ENCODE measurements at places on chromosomes 11 and 22.

- no peak for DNase-seq
Observed at GRCh38 chr11:14642453-14642852, 1.2 kb upstream of the PDE3B start.

- no peak for DNase-seq
Observed at GRCh38 chr22:47012589-47013370, 250.3 kb downstream of the TBC1D22A start.

DNA sequence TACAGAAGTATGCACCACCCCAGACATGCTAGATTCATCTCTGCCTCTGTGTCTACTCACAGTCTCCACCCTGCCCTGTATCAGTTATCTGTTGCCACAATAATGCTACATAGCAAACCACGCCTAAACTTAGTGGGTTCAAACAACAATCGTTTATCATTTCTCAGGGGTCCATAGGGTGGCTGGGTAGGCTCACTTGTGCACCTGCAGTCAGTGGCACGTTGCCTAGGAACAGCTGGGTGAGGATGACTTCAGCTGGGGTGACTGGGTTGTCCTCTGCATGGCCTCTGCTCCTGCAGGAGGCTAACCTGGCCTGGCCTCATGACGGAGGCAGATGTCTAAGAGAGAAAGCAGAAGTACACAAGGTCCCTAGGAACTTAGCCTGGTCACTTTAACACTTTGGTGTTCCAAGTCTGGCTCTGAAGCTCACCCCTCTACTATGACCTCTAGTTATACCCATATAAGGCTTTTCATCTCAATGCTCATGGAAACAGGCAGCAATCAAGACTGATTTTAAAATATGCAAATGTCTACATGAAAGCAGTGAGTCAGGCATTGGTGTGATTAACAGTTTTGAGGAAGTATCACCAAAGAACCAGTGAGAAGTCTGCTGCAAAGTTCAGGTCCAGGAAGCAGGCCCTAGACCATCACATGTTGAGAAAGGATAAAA is 10.7 kb downstream of the OLFML1 start:
- no peak for DNase-seq

DNA sequence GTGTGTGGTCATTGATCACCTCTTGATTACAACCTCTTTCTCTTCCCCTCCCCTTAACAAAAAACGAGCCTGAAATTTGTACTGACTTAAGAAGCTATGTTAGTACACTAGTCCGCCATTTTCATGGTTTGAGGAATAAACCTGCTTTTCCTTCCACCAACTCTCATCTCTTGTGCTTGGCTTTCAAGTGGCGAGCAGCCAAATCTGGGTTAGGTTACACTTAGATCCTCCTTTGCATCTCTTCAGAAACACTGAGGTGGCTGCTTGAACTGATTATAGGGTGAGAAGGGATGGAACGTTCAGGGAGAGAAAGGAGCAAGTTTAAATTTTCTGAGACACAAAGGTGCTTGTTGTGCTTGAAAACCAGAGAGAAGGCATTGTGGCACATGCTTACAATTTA is 2171.4 kb downstream of the LRRC4C start:
- no peak for DNase-seq

GRCh38 chr11:100575860-100576717 is 111.0 kb upstream of the ARHGAP42 start:
- no peak for DNase-seq

- no peak for DNase-seq
Observed at GRCh38 chr22:47411006-47411405, 648.6 kb downstream of the TBC1D22A start.

DNA sequence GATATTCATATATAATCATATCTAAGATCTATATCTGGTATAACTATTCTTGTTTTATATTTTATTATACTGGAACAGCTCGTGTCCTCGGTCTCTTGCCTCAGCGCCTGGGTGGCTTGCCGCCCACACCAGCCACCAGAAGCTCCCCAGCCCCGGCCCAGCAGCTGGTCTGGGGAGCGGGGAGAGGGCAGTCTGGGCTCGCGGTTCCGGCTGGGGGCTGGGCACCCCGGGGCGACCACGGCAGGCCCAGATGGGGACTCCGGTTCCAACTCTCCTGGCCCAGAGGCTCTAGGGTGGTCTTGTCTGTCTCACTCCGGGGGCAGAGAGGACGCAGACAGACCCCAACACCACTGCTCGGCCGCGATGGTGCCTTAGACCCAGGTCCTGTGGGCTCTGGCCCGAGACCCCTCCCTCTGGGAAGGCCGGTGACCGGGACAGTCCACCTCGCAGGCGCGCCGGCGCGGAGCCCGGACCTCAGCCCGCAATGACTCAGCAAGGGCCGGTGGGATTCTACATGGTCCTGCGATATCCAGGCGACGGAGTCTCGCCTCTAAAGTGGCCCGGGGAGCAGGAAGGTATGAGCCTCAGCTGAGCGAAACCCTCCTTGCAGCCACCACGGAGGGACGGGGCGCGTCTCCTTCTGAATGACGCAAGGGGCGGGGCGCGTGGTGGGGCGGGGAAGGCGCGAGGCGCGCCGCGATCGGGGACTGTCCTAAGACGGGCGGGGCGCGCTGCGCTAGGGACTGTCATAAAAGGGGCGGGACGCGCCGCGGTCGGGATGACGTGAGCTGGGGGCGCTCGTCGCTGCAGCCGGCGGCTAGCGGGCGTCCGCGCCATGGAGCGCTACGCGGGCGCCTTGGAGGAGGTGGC is at the start of gene DGCR6:
DGCR6 (plus strand) TSS at position 781 of the 870 bp plus-strand sequence; CDS start at position 836, 55 bp downstream.
- no peak for DNase-seq

DNA sequence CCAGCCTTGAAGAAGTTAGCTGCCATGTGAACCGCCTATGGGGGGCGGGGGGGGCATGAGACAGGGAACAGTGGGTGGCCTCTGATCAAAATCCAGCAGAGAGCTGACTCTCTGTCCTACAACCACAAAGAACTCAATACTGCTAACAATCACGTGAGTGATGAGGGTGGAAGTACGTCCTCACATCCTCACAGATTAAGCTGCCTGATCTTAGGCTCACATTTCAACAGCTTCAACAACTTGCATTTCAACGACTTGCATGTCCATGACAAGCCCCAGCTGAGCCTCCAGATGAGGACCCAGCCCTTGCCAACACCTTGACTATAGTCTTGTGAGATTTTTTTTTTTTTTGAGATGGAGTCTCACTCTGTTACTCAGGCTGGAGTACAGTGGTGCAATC is 51.6 kb downstream of the CLMP start:
- DNase-seq, result no peak

DNA sequence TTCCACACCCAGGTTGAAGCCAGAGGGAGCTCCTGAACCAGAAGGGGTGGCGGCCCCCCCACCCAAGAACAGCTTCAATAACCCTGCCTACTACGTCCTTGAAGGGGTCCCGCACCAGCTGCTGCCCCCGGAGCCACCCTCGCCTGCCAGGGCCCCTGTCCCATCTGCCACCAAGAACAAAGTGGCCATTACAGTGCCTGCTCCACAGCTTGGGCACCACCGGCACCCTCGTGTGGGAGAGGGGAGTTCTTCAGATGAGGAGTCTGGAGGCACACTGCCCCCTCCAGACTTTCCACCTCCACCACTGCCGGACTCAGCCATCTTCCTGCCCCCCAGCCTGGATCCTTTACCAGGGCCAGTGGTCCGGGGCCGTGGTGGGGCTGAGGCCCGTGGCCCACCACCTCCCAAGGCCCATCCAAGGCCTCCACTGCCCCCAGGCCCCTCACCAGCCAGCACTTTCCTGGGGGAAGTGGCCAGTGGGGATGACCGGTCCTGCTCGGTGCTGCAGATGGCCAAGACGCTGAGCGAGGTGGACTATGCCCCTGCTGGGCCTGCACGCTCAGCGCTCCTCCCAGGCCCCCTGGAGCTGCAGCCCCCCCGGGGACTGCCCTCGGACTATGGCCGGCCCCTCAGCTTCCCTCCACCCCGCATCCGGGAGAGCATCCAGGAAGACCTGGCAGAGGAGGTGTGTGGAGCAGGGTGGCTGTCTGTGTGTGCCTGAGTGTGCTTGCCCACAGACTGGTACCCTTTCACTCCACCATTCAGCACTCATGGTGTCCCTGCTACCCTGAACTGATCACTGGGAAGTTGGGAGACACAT is 6.7 kb downstream of the PHOX2A start:
- no peak for DNase-seq

DNA sequence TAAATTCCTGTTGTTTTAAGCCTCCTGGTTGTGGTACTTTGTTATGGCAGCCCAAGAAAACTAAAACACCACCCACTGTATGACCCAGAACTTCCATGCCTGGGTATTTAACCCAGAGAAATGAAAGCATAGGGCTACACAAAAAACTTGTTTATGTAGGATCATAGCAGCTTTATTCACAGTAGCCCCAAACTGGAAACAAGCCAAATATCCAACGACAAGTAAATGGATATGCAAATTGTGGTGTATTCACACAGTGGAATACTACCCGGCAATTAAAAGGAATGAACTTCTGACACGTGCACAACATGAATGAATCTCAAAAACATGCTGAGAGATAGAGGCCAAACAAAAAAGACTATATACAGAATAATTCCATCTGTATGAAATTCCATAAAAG is 62.2 kb upstream of the NAV2 start:
- no peak for DNase-seq

GRCh38 chr22:38519453-38520250 is 13.5 kb upstream of the DDX17 start:
- no peak for DNase-seq

- no peak for DNase-seq
Observed at GRCh38 chr22:36328635-36329253, 59.0 kb downstream of the MYH9 start.

DNA sequence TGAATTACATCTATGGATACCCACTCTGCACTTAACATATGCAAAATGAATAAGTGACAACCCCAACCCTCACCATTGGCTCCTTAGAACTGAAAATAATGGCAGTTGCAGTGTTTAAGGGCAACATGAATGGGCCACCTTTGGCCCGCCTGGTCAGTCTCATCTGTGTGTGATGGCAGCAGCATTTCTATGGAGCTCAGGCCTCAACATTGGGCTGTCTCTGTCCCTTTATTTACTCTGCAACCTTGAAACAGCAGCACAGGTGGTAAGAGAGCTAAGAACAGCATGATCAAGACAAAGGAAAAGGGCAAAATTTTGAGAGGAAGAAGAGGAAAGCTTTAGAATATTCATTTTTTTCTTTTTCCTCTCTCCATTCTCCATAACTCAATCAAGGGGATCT is 38.3 kb upstream of the TMEM135 start:
- no peak for DNase-seq

GRCh38 chr11:35163209-35163608 is 24.2 kb downstream of the CD44 start:
- DNase-seq, result no peak

DNA sequence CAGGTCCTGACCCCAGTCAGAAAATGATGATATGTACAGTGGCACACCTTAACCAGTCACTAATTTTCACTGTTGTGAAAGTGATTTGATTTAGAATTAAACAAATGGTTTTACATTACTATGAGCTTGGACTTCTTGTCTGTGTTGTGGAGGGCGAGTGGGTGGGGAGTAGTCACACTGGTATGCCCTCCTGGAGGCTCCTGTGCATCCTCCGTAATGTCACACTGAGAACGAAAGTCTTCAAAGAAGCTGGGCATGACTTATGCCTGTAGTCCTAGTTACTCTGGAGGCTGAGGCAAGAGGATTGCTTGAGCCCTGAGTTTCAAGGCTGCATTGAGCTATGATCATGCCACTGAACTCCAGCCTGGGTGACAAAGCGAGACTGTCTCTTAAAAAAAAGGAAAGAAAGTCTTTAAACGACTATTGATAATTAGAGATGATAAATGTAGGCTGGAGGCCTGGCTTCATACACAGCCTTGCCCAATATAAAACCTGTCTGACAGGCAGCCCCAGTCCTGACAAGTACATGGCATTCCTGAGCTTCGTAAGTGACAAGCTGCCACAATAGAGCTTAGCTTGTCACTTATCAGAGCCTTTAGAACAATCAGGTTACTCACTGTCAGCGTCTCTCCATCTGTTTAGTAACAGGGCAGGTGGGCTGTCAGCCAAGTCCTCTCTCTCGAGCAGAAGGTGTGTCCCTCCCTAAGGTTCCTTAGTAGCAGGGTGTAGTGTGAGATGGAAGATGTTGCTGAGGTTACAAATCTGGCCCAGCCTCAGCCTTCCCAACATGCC is 5.0 kb upstream of the LIMK2 start:
- DNase-seq, result no peak

GRCh38 chr11:132050049-132050448 is 679.6 kb downstream of the NTM start:
- no peak for DNase-seq

GRCh38 chr11:10892250-10892649 is 34.4 kb upstream of the ZBED5 start:
- no peak for DNase-seq

DNA sequence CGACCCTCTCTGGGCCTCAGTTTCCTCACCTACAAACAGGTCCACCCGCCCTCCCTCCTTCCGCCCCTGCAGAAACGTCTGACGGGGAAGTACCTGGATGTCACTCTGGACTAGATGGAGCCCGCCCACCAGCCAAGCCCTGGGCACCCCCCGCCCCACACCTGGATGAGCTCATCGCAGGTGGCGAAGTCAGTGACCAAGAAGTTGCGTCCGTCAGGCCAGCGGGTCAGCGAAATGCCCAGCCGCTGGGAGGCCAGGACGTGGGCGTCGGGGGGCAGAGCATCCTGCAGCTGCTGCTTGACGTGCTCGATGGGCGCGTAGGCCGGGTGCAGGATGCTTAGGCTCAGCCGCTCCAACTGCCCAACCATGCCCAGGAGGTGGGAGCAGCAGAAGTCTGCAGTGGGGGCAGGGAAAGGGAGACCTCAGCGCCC is 897 bp downstream of the PNPLA5 start:
- no peak for DNase-seq

- DNase-seq, result no peak
Observed at GRCh38 chr22:42270176-42270509, 310 bp downstream of the TCF20 start.

GRCh38 chr22:37244922-37245722 is 1.1 kb upstream of the RAC2 start:
- no peak for DNase-seq

DNA sequence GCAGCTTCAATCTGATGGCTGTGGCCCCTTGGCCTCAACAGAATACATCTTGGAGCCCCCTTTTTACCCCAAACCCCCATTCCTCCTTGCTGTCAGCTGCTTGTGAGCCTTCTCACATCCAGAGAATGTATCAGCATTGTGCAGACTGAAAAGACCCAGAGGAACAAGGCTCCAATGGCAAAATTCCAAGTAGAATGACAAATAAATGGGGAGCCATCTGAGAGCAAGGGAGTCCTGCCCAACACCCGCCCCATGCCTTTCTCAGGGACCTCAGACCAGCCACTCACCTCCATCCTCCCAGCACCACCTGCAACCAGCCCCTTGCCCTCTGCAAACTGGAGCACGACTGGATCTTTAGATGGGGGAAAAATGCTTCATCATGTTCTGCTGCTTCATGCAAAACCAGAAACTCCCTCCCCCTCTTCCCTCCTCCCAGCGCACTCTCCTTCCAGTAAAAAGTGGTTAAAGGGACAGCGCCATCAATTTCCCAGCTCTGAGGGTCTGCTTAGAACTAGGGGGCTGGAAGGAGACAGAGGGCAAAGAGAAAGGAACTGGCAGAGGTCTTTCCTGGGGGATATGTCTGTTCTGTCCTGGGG is 2.2 kb upstream of the NEFH start:
- DNase-seq, result no peak
